Activated T-cell treated with anti-CD3 and anti-CD28 coated beads, Interleukin-2, amount 50 U/mL, for 24 hours (primary cell): ENCODE measurements at places on chromosomes 3 and 15.

DNA sequence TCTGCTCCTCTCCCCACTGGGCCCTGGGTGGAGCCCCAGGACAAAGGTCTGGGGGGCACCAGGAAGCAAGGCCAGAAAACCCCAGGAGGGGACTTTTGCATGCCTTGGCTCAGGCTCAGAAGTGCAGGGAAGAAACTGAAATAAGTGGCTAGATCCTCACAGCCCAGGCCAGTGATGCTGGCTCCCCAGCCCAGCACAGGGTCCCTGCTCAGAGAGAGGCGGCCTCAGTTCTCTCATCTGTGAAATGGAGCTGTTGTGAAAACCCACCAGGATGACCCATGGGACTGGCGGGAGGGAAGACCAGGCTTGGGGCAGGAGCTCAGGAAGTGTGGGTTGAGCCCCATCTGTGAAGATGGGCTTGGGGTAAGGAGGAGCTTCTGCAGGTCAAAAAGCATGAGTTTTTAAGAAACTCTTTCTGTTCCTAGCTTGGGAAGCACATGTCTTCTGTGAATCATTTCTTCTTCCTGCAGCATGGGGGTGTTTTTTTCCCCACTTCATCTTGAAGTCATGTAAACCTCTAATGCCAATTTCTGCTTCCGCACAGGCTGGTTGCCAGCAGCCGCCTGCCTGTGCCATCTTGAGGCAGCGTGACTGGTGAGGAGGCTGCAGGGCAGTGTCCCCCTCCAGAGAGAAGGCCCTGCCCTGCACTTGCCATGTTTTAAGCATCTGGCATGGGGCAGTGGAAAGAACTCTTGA, 118.6 kb downstream of the SMAD6 start:
- no peak for DNase-seq

DNA sequence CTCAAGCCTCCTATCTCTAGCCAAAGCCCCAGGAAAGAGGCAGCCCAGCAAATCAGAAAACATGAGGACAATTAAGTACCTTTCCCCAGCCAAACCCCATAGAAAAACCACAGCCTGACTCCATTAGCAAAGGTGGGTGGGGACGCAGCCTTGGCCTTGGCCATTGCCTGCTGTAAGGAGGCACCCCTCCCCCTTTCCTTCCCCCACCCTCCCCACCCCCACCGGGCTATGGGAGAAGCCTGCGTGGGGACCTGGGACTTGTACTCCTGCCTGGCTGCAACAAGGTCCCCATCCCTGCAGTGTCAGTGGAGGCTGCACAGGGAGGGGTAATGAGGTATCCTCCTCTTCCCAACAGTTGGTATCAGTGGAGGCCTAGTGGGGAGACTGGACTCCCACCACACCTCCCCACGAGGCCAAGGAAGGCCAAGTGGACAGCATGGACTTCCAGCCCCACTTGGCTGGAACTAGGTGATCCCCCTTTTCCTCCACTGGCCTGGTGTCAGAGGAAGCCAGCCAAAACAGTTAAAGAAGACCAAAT, 20.5 kb downstream of the PRR23E start:
- no peak for DNase-seq

GRCh38 chr3:146817704-146818103, 212.6 kb upstream of the PLSCR5 start:
- no peak for DNase-seq

GRCh38 chr3:98013411-98014267, 21.5 kb downstream of the GABRR3 start:
- DNase-seq = no peak

GRCh38 chr3:93867425-93867824, 106.3 kb downstream of the PROS1 start:
- no peak for DNase-seq

DNA sequence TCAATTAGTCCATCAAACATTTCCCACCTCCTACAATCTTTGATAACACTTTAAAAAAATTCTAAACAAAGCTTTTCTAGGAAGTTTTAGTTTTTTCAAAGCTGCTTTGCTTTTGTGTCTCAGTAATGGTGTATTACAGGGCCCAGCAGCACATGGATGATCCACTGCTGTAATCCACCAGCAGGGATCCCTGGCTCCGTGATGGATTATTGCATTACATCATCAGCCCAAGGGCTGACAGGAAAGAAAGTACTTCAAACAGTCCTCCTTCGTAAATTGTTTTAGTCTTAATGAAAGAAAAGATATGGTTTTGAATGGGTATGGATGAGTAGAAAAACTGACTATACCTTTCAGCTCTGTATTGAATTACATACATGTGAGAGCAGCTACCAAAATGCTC, 688.9 kb upstream of the NAALADL2 start:
- DNase-seq = no peak

DNA sequence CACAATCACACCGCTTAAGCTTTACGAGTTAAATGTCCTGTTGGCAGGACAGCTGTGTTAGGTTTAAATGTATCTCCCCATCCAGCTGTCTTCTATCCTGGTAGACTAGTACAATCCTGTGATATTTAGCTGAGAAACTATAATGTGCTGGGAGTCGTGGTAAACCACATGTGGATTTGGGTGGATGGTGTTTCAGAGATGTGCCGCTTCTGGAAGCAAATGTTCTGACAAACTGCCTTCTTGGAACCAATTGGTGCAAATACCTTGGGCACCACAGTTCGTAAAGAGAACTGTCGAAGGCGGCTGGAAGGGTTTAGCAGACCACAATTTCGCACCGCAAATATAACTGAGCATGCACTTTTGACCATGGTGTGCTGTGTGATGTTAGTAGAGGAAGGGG, 15.0 kb downstream of the SCG5 start:
- DNase-seq = no peak

DNA sequence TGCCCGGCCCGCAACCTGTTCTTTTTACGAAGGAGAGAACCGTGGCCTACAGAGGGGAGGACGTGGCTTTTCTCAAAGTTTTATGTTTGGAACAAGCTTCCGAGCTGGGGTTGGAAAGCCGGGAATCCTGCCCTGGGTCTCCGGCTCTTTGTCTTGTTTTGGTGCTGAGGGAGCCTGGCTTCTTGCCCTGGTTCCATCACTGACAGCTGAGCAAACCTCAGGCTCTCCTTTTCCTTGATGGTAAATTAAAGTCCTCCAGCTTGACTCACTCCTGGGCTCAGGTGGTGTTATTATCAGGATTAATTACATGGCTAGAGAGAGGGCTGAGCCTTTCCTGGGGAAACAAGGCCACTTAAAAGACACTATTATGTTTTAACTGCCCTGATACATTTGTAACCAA, 289.5 kb upstream of the RGMA start:
- no peak for DNase-seq

DNA sequence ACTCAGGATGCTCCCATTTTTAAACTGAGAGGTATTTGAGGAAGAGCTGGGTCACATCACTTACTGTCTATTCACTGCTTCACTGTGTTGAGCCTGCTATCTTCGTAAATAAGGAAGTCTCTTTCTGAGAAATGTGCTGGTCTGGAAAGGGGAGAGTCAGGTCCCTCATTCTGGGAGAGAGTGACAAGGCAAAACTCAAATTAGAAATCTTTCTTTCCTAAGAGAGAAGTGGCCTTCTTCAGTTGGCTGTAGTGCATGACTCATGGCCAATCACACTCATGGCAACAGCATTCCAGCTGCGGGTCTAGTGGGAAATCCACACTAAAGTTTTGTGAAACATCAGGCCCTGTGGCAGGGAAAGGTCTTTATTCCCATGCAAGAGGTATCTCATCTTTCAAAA, 11.5 kb upstream of the TIMP4 start:
- no peak for DNase-seq
